ENCODE measurements at places on chromosomes 6 and 20.

GRCh38 chr6:1337791-1338190, 25.9 kb downstream of the FOXQ1 start:
- DNase-seq: no peak

DNA sequence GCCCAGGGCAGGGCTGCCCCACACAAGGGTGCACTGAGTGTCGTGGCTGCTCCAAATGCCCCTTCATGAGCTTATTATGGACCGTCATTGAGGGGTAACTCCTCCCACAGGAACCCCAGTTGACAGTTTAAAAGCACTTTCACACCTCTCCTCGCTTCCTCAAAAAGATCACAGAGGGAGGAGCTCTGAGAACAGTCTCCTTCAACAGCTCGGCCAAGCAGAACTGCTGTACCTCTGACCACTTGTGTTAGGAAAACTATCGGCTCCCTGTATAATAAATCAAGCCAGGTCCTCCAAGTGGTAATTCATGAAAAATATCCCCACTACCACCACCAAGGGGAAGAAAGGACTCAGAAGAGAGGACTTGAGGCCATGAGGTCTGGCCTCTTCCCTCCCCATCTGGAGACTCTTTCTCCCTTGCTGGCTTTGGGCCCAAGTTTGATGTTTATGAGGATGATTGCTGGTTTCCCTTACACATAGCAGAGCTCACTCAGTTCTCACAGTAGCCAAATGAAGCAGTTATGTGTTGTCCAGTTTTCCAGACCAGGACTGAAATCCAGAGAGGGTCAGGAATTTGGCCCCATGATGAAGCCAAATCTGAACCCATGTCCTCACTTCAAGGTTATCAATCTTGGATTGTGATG, 8.7 kb downstream of the SNX21 start:
- DNase-seq: no peak

- DNase-seq: no peak
Observed at GRCh38 chr20:11159728-11160127, 485.9 kb upstream of the JAG1 start.

- no peak for DNase-seq
Observed at GRCh38 chr6:149769676-149770075, 20.1 kb downstream of the PCMT1 start.

- DNase-seq: no peak
Observed at GRCh38 chr6:144435602-144436426, 150.7 kb downstream of the UTRN start.

DNA sequence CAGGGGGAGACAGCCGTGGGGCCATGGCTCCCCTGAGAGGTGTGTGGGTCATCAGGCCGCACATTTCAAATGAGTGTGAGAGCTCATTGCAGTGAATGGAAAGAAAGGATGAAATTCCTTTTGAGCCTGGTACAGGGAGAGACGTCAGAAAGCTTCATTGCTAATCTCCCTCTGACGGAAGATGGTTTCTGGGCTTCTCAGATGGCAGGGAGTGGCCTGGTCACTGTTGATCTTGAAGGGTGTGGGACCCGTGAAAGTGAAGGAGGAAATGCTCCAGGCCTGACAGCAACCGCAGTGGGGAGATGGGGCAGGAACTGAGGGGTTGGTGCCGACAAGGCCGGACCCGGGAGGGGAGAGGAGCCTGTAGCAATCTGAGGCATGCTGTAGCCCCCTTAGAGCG, 127.4 kb downstream of the MYLK4 start:
- no peak for DNase-seq

DNA sequence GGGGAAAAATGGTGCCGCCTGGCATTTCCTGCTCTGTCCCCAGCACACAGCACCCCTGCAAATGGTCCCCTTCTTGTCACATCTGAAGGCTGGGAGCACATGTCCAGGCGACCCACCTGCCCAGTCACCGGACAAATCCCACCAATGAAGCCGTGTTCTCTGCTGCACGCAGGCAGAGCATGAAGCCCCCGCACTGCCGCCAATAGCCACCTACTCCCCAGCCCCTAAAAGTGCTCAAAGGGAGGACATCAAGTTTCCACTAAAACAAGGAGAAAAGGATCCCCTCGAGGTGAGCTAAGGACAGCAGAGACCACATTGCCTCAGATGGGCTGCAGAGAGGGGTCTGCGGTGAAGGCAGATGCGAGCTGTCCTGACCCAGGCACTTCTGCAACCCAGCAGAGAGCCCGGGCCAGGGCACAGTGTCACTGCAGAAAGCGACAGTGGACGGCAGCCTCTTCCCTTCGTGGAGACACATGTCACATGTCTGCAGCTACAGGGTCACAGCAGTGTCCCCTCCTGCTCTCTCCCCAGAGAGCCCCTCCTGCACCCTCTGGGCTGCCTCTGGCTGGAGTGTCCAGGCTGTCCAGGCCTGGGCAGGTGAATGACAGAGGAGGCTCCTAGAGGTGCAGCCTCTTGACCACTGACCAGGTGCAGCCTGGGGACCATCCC, 221.5 kb downstream of the PREX1 start:
- DNase-seq: no peak

GRCh38 chr20:1562622-1563021, 5.1 kb upstream of the SIRPD start:
- no peak for DNase-seq

DNA sequence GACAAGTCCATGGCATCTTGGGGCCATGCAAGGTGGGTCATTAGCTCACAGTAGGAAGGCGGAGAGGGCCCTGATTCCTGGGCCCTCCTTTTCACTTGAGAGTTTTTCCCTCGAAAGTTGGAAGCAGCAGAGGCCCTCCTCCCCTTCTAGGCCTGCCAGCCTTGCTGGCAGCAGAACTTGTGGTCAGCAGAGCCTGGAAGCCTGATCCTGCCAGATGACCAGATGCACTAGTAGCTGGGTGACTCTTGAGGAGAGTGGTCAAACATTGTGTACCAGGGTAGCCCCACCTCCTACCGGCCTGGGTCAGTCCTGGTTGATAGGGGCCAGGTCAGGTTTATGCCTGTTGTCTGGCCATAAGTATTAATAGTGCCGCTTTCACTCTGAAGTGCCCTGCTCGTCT, 3.8 kb upstream of the HMGA1 start:
- no peak for DNase-seq

- no peak for DNase-seq
Observed at GRCh38 chr6:111258615-111259088, 171.3 kb downstream of the SLC16A10 start.

DNA sequence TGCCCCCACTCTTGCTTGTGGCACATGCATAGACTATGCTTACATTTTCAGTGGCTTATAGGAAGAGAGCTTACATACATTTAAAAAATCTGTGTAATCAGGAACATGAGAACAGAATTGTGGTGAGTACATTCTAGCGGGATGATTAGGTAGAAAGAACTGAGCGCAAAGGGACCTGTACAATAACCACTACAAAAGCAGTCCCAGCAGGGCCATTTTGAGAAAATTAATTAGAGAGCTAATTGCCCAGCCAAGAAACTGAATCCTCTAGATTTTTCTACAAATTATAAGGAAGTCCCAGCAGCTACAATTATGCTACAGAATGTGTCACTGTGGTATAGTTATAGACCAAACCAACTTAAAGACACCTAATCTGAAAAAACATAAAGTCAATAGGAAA, 105.6 kb upstream of the TNFAIP3 start:
- DNase-seq: no peak

GRCh38 chr6:6790393-6790792, 201.9 kb downstream of the LY86 start:
- DNase-seq: no peak

All from NCI-H2081 (cell line).